ENCODE measurements at places on chromosomes 12 and 14.

DNA sequence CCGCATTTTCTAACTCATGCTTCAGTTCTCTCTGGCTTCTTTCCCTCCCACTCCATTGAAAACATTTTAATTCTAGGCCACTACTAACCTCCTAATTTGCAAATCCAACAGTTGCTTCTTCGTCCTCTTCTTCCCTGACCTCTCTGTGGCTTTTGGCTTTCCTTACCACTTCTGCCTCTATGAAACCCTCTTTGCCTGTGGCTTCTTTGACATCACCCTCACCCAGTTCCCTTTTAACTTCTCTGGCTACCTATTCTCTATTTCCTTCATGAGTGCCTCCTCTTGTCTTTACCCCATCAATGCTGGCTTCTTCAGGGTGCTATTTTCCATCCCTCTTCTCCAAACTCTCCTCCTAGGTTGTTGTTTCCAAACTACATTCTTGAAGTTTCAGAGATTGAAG, 4.4 kb upstream of the HCFC2 start:
- no peak for DNase-seq

DNA sequence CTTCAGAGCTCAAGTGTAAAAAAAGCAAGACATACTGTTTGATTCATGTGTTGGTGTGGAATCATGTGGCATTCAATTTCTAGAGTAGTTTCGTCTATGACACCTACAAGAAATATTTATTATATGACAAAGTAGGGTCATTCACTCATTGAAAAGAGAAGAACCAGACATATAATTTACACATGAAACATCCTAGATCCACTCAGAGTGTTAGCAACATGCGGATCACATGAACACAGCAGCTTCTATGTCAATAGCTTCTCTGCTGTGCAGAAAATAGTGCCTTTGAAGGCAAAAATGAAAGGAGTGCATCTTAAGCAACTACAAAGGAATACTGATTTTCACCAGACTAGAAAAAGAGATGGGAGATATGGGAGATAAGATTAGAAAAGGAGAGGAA, 569.8 kb downstream of the RPS29 start:
- no peak for DNase-seq

GRCh38 chr12:148676-149416, 65.1 kb downstream of the SLC6A12 start:
- DNase-seq = no peak

DNA sequence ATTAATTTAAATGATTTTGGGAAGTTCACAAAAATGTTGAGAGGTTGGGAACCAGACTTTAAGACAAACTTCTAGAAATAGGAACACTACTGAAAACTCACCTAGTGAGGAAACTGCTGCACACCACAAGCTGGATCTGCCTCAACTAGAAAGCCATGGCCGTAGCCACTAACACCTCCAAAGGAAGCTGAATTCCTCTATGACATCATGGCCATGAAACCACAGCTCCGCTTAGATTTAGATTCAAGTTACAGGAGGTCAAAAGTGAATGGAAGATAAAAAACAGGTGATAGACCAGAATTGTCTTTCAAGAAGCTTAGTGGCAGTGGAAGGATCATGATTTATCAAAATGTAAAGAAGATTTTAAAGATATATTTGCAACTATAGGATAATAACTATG, 208.8 kb upstream of the ALG10 start:
- no peak for DNase-seq

DNA sequence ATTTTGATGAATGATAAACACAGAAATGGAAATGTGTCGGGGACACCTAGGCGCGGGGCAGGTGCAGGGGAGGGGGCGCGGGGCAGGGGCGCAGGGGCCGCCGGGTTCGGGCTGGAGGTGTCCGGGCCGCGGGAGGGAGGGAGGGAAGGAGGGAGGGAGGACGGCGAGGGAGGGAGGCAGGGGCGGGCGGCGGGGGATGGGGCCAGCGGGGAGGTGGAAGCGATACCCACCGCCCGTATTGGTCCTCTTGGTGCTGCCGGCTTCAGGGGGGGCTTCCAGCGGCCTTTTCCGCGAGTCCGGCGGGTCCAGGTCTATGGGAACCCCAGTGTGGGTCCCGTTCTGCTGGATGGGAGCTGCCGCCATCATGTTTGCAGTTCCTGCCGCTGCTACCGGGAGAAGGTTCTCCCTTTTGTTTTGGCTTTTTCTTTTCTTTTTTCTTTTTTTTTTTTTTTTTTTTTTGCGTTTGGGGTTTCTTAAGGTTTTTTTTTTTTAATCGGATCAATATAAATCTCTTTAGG, 703 bp downstream of the NOVA1 start:
- no peak for DNase-seq

GRCh38 chr12:88546853-88547252, 33.4 kb downstream of the KITLG start:
- no peak for DNase-seq

GRCh38 chr12:11798006-11798708, 148.7 kb downstream of the ETV6 start:
- DNase-seq = no peak

DNA sequence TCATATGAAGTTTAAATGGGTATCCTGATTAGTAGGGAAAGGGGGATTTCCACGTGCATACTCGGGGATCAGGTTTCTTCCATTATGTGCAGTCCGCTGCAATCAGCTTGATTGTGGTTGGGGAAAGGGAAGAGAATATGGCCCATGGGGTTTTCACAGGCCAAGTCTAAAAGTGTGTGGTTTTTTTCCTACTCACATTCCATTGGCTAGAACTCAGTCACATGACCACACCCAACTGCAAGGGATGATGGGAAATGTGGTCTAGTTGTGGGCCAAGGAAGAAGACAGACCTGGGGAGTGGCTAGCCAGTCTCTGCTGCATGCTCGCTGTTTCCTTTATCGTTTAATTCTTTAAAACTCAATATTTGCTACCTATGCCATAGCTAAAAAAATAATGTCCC, 105.1 kb downstream of the PRIMA1 start:
- DNase-seq = no peak

- DNase-seq = no peak
These were observed 785 bp downstream of the MLEC start for GRCh38 chr12:120687578-120688289.

DNA sequence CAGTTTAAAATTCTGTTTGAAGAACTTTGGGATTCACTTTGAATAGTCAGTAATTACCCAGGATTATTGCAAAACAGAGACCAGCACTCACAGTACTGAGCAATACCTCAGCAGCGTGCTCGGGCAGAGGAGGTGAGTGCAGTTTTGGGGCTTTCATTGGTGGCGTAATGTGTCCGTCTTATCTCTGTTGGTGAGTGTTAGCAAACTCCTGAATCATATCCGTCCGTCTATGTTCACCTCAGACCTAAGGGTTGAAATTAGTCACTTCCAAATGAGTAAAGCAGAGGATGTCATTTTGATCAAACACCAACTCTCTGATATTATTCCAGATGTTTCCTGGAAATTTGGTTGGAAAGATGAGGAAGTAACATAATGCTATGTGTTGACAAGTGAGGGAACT, 82.8 kb downstream of the BORCS5 start:
- DNase-seq = peak; percentile 69

GRCh38 chr14:57871459-57872080, 5.7 kb upstream of the SLC35F4 start:
- no peak for DNase-seq

DNA sequence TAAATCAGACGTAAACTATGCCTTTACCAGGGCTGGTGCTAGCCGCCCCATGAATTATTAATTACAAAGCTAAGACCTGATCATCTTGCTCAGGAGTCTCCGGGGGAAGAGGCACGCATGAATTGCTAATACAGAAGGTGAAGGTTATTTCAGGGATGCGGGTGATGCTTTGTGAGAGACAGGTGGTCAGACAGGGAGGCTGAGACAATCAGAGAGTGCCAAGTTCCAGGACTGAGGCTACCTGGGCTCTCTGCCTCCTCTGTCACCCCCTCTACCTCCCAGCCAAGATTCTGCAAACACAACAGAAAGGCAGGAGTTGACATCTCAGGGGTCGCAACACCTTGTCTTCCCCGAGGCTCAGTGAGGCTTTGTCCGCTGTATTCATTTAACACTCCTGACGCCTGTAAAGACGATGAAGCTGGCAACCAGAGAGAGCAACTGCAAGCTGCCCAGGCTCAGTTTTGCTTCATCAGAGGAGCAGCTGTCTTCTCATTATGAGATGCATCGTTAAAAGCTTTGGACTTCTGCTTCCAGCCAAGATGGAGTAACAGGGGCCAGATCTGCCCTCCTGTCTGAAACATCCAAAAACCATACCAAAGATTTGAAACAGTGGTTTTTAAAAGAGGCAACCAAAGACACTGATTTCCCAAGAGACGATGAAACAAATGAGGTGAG, 46.6 kb downstream of the PRIMA1 start:
- DNase-seq = no peak

DNA sequence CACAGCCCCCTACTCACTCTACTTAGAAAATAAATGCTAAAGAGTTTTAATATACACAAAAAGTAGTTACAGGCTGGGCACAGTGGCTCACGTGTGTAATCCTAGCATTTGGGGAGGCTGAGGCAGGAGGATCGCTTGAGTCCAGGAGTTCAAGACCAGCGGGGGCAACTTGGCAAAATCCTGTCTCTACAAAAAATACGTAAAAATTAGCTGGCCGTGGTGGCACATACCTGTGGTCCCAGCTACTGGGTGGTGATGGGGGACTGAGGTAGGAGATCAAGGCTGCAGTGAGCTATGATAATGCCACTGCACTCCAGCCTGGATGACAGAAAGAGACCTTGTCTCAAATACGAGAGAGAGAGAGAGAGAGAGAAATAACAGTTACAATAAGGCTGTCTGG, 9.9 kb upstream of the DYNC1H1 start:
- DNase-seq = no peak

GRCh38 chr14:91387169-91387835, 30.3 kb downstream of the CCDC88C start:
- DNase-seq = no peak

DNA sequence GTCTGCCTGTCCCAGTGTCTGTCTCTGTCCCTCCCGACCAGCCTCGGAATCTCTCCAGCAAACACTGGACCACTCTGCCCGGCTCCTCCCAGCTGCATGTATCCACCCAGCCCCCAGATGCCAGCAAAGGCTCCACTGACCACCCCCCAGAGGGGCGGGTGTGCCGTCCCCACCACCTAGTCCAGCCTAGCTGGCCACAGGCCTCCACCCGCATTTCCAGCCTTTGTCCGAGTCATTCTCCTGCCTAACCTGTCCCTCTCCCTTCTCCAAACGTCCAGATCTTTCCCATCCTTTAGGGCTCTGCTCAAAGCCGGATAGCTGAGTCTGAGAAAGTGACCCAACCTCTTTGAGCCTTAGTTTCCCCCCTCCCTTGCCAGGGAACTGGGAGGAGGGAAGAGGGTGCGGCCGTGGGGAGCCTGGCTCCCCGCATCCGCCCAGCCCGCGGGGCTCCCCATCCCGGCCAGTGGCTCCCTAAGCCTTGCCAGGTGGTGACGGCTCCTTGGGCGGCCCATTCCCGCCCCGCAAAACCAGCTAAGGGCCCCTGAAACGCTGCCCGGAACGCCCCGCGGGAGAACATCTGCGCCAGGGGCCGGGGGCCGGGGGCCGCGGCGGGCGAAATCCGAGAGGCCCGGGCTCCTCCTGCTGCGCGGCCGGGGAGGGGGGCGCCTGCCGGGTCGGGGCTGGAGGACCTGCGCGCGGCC, 34.6 kb upstream of the ANKRD9 start:
- DNase-seq = no peak

- DNase-seq = peak; percentile 47
These were observed 501 bp downstream of the RIMKLB start for GRCh38 chr12:8698132-8698851.

DNA sequence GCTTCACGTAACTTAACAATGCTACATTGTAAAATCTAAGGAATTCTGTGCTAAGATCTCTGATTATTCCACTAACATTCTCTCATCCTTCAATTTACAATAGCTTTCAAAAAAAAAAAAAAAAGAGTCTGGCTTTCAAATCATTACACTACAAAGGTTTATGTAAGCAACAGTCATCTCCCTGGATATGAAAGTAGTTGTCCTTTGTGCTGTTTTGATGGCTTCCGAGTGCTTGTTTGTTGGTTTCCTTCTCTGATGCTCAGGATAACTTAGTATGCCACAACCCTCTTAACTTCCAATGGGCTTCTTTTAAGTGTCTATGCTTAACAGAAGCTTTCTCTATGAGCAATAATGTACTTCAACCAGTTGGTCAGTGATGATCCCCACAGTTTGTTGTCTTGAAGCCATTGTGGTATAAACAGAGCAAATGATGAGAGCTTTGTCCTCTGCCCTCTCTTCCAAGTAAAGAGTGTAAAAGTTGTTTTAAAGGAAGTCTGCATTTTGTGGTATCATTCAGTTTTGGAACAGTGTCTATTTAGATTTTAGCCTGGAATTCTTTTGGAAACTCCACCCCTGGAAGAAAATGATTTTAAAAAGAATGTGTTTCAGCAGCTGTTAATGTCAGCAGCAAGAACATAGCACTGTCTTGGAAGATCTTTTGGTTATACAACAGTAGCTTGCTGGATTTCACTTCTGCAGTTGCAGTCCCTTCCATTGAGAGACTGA, 396.1 kb upstream of the RGS6 start:
- DNase-seq = no peak

DNA sequence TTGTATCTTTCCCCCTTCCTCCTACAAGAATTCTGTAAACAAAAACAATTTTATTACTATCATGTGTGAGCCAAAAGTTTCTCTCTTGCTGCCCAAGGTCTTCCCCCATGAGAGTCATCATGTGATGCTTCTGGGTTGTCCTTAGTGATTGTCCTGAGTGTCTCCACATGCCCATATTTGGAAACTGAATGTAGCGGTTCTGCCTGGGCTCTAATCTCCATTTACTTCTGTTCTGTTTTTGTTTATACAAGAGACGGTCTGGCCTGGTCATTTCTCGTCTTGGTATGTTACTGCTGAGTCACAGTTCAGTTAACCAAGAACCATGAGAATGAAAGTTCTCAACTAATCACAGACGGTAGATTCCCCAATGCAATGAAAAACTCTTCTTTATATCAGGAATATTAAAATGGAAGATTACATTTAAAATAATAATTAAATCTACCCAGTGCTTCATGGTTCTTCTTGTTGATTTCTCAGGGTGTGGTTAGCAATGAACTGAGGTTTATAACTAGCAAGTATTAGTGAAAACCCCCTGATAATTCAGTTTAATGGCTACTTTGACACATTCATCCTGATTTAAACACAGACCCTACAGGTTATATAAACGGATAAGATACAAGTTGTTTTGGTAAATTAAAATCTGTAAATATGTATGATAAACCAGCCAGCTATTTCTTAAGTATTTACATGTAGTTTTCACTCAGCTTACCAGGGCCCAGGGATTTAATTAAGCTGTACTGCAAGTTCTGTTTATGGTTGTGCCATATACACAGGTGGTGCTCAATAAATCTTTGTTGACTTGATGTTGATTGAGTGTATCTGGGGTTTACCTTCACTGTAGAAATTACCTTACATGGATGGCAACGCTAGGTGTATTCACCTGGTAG, 81.1 kb downstream of the PELI2 start:
- no peak for DNase-seq

DNA sequence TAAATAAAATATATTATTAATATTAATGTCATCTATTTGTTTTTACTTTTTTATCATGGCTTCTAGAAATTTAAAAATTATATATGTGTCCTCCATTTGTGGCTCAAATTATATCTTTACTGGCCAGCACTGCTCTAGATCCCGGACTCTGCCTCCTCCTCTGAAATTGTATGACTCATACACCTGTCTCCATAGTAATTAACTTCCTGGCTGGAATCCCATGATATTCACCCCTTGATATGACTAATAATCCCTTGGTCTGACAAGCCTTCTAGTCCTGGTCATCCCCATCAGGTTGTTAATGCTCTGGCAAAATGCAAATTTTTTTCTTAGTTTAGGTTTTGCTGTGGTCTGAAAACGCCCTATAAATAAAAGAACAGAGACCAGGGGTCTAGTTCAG, 116.2 kb downstream of the BMP4 start:
- DNase-seq = no peak

Measured in CD4-positive, alpha-beta T cell treated with Interleukin-15 for 1 hour (primary cell).